ENCODE measurements at places on chromosomes 4 and X. TPM values are rescaled to one million over a fixed set of nuclear protein-coding genes. Genes with fewer than 3 reads are reported as not detected.

ARAP2 gene
- 7.6 TPM for polyA plus RNA-seq

- DNase-seq = no peak
Measured at GRCh38 chrX:108299704-108300103, 138.5 kb downstream of the COL4A6 start.

DNA sequence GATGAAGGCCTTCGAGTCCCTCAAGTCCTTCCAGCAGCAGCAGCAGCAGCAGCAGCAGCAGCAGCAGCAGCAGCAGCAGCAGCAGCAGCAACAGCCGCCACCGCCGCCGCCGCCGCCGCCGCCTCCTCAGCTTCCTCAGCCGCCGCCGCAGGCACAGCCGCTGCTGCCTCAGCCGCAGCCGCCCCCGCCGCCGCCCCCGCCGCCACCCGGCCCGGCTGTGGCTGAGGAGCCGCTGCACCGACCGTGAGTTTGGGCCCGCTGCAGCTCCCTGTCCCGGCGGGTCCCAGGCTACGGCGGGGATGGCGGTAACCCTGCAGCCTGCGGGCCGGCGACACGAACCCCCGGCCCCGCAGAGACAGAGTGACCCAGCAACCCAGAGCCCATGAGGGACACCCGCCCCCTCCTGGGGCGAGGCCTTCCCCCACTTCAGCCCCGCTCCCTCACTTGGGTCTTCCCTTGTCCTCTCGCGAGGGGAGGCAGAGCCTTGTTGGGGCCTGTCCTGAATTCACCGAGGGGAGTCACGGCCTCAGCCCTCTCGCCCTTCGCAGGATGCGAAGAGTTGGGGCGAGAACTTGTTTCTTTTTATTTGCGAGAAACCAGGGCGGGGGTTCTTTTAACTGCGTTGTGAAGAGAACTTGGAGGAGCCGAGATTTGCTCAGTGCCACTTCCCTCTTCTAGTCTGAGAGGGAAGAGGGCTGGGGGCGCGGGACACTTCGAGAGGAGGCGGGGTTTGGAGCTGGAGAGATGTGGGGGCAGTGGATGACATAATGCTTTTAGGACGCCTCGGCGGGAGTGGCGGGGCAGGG, 568 bp downstream of the HTT start:
- DNase-seq = peak; percentile 85

GRCh38 chr4:115657991-115658650, 544.7 kb upstream of the NDST4 start:
- DNase-seq = no peak

- DNase-seq = no peak
Measured at GRCh38 chrX:153853180-153853901, 23.0 kb upstream of the PDZD4 start.

DNA sequence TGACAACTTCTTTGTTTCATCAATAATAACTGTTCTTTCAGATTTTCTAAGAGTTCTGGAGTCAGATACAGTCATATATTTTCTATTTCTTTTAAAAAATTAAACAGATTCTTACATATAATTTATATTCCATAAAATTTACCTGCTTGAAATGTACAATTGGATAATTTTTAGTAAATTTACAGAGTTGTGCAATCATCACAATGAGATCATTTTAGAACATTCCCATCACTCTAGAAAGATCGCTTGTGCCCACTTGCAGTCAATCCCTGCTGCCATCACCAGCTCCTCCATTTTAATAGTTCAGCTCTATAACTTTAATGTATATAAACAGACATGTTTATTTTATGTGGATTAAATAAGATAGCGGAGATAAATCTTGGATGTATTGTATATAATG, 29.6 kb upstream of the PRSS48 start:
- DNase-seq = no peak

USP17L20 gene
- polyA plus RNA-seq = not detected

DNA sequence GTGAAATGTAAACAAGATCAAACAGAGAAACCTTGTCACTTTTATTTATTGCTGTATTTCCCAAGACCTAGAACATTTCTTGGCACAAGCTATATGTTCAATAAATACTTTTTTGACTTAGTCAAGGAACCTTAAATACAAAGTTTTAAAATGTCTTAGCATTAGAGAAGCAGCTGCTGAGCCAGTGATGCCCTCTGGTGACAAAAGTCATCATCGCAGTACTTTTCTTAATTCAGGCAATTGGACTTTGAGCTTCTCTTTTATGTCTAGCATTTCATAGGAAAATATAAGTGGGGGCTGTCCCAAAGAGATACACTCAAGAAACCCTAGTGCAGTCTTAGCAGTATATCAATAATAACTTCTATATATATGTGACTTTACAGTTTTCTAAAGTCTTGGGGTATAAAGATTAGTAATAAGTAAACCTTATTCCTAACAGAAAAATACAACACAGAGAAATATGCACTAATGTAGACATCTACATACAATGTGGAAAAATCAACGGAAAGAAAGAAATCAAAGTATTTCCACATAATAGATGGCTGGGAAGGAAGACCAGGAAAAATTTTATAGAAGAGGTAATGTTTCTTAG, 118.4 kb downstream of the DTHD1 start:
- DNase-seq = no peak

ADH1C gene
- polyA plus RNA-seq = 2.6 TPM

RADX gene
- polyA plus RNA-seq = 5.2 TPM

DNA sequence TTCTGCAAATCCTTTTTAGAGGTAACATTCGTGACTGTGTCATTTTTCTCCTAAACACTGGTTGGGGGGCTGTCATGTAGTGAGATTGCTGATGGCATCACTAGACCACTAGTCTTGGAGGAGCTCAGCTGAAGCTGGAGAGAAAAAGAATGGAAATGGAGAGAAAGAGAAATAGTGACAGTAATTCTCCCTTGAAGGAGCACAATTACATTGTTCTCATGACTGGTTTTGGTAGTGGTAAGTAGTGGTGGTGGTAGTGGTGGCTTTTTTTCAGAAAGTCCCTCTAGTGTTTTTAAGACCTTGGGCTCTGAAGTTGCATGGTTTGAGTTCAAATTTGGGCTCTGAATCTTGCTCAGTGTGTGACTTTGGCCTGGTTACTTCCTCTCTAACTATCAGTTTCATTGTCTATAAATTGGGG, 99.8 kb downstream of the LARP7 start:
- DNase-seq = no peak

DNA sequence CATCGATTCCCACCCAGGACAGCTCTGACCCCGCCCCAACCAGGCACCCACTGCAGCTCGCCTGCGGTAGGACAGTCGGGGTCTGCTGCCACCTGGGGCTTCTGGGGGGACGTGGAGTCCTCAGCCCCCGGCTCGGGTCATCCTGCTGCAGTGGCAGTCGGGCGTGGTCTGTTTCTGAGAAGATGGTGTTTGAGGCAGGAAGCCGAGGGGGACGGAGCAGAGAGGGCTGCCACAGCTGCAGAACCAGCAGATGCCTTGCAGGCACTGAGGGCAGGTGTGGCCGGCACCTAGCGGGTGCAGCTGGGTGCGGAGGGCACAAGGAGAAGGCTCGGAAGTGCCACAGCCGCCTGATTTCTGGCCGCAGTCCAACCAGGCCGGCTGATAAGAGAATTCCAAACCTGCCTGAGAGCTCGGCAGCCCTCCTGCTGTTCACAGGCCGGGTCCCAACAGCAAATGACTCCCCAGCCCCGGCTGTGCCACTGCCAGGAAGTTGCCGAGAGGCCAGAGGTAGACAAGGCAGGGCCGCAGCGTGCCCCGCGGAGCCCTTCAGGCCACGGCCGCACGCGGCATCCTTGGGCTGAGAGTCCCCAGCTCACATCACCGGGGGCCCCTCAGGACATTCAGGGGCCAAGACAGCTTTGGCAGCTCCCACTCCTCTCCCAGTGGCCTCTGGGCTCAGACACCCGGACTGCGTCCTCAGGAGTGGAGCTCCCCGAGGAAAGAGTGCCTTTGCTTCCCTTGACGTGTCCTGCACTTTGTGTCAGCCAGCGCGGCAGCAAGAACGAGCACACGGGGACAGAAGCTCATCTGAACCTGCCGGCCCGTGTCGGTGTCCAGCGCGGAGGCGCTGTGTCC, 9.4 kb upstream of the CPLX1 start:
- peak; percentile 56 for DNase-seq

GRCh38 chrX:141176586-141177451, at the start of gene LDOC1:
TSS of gene LDOC1 (minus strand) at chrX:141177129. CDS start at chrX:141177021, 108 bp downstream.
- peak; percentile 90 for DNase-seq

WNK3 gene
- 0.16 TPM for polyA plus RNA-seq

GRCh38 chr4:56910172-56910967, 2.7 kb downstream of the REST start:
- DNase-seq = no peak

PTCHD1 gene
- 0.35 TPM for polyA plus RNA-seq

DNA sequence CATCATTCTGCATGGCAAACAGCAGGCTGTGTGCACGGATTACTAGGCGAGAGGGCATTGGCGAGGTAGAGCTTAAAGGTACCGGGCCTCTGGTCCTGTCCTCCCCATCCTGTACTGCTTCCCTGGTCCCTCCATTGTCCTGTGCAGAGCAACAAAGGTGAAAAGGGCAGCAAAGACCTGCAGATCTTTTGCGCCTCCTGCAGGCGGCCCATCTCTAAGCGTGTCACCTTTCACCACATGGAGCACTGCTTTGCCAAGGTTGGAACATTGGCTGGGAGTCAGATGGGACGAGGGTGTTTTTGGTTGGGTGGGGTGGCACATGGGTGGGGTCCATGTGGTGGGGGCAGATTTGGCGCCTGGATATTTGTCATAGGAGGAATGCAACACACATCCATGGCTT, 64.7 kb upstream of the UXT start:
- DNase-seq = no peak

FHDC1 gene
- 4.3 TPM for polyA plus RNA-seq

FABP2 gene
- not detected for polyA plus RNA-seq

- peak; percentile 19 for DNase-seq
Measured at GRCh38 chr4:141654098-141654497, 17.7 kb downstream of the IL15 start.

ZCCHC12 gene
- polyA plus RNA-seq = 0.10 TPM

DNA sequence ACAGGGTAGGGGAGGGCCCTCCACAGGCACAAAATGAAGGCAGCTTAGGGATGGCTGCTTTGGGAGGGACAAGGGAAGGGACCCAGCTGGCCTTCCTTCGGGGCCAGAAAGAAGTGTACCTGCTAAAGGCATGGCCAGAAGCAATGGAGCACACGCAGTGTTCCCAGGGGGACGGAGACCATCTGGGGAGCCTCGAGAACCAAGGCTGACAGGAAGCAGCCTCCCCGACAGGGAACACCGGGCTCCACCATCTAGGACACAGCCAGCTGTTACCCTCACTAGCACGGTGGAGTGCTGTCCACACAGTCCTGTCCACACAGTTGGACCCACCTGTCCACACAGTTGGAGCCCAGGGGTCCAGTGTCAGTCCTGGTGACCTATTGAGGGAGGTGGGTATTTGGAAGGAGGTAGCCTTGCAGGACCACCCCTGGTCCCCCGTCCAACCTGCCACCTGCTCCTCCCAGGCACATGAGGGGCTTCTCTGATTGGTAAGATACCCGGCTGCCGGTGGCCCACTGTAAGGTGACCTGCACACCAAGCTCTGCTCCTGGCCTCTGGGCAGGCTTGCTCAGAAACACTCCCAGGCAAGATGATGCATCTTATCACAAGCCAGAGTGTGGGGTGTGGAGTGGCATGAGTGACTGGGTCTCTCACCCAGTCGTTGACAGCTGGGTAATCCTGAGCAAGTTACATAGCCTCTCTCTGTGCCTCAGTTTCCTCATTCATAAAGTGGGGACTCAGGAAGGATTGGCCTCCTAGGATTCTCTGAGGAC, 20.5 kb upstream of the AFAP1 start:
- DNase-seq = no peak

MAPK10 gene
- 3.3 TPM for polyA plus RNA-seq

DNA sequence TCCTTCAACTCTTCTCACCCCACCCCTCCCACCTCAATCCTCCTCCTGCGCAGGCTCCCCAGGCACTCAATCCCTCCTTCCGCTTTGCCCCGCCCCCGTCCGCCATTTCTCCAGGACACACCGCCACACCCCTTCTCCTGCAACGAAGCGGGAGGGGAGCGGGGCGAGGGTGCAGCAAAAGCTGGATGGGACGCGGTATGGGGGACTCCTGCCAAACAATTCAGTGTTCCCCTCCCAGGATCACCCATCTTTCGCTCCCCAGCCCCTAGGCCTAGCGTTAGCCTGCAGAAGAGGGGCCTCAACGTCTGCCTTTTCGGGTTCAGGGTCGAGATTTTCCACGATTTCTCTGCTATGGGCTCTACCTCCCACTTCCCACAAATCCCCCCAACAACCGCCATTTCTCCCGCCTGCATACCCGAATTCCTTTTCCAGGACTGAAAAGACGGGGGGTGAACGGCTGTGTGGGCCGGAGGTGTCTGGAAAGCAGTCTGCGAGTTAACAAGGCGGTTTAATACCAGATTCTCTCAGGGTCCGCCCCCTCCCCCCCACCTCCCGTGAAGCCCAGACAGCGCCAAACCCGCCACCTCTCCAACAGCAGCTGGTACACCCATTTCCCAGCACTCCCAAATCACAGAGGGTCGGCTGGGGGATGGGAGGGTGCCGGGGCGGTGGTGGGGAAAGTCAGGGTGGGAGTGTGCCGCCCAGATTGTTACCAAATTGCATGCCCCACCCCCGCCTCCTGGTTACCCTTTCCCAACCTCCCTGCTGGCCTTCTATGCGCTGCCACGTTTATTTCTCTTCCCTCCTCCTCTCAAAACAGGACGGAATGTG, 774 bp downstream of the ARMCX2 start:
- peak; percentile 75 for DNase-seq

DNA sequence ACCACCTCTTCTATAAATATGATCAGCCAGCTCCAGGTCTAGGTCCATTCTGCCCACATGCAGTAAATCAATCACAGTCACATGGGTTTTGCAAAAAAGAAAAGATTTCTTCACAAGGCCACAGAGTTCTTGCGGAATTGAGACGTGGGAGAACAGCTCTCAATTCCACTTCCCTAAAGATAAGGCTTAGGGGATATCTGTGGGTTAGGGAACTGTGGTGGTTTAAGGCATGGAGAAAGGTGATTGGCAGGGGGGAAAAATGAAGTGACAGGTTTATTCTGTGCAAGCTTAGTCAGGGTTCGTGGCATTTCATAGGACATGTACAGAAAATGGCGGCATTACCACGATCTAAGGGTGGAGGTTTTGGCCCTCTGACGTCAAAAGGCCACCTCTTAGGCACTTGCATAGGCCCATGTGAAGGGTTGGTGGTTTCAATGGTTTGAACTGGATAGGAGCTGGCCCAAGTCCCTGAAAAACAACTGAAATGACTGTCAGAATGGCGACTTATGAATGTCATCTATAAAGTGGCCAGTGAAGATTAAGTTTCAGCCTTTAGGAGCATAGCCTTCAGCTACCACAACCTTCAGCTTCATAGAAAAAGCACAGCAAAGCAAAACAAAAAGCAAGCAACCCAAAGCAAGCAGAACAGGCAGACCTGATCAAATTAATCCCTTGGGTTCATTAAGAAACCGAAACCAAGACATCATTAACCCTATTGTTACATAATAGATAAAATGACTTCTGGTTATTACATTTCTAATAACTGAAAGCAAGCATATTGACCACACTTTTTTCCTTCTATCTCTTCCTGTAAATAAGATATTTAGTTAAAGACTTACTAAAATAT, 289.8 kb upstream of the SFRP2 start:
- no peak for DNase-seq

GRCh38 chr4:131609039-131609438, 1540.1 kb upstream of the PCDH10 start:
- no peak for DNase-seq

- peak; percentile 15 for DNase-seq
Measured at GRCh38 chr4:110163327-110164069, 34.9 kb downstream of the ELOVL6 start.

GRCh38 chr4:99824070-99824599, 7.5 kb downstream of the DAPP1 start:
- no peak for DNase-seq

PLS3 gene
- 63.1 TPM for polyA plus RNA-seq

- no peak for DNase-seq
Measured at GRCh38 chr4:7153711-7154110, 38.6 kb upstream of the SORCS2 start.

MTM1 gene
- 9.1 TPM for polyA plus RNA-seq

Measured in lung (tissue), 17 donors.